ENCODE measurements at places on chromosomes 7 and 10.

DNA sequence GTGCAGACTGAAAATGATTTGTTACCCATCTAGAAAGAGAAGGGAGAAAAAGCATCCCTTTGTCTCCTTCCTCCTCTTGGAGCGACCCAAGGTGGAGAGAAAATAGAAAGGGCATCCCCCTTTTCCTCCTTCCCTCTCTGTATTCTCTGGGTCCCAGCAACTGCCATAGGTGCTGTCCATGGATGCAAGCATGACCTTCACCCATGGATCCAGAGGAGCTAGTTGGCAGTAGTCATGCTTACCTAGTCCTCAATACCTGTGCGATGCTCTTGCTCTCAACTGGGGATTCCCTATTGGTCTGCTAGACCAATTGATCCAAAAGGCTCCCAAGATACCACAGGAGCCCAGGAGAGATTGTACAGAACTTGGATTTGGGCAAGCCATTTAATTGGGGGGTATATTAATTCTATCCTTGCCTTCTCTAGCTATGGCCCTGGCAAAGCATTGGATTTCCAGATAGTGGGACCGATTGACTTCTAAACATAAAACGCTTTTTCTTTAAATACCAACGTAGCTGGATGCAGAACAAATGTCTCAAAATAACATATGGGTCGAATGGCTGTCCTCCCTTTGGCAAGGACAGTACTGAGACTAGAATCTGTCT lies 547.8 kb upstream of the IGFBP3 start:
- no peak for DNase-seq

GRCh38 chr10:119517235-119518141 lies 25.0 kb downstream of the RGS10 start:
- peak; percentile 78 for DNase-seq

- no peak for DNase-seq
Measured at GRCh38 chr10:67476201-67476600, 219.8 kb downstream of the CTNNA3 start.

DNA sequence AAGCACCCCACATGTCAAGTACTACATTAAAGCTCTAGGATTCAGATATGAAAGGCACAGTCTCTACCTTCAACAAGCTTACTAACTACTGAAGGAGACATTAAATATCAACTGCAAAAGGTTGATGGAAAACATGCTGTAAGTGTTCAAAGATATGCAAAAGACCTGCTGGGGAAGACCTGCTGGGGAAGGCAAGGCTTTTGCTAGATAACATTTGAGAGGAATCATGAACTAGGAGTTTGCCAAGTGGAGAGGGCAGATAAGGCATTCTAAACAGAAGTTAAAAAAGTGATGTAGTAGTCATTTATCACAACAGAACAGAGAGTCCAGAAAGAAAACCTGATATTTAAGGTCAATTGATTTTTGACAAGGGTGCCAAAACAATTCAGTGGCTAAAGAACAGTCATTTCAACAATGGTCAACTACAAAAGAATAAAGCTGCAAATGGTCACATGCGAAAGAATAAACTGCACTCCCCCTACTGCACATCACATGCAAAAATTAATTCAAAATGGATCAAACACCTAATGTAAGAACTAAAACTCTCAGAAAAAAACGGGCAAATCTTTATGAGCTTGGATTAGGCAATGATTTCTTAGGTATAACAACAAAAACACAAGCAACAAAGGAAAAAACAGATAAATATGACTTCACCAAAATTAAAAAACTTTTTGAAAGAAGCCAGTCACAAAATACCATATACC lies 23.0 kb upstream of the MSS51 start:
- DNase-seq: no peak

Measured in HT1080 (cell line).